AG09319 (cell line): ENCODE measurements at places on chromosomes 13 and 19.

DNA sequence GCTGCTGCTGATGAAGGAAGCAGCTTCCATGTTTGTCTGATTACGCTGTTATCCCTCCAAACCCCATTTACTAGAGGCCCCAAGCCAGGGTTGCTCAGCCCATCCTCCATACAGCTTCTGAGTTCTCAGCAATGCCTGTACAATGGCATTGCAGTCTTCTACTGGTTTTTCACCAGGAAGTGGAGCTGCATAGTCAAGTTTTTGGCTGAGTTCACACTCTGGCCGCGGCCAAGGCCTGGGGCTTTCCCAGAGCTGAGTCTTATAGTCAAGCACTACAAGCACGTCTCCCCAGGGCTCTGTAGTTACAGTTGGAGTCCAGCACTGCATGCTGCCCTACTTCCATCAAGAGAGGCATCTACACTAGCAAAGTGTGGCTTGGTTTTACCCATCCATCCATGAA, 182.5 kb downstream of the POU4F1 start:
- DNase-seq = no peak

- DNase-seq = no peak
Measured at GRCh38 chr13:22926748-22927400, 253.9 kb upstream of the SGCG start.

GRCh38 chr19:55156202-55157063, 1.1 kb downstream of the TNNI3 start:
- DNase-seq = no peak

DNA sequence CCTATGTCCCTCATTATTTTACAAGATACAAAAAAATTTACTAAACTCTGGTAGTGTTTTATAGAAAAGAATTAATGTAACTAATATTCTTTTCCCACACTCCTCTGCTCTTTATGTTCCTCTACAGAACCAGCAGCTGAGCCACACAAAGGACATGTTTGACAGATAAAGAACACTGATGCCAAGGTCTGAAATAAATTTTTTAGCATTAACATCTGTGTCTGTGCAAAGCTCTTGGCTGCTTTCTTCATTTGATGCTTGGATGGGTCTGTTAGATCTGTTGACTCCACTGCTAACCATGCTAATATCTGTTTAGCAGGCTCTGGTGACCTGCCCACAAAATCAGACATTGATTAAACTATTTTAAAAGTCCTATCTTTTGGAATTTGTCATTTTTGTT, 2363.8 kb downstream of the PCDH9 start:
- no peak for DNase-seq

- DNase-seq = no peak
Measured at GRCh38 chr19:7607874-7608560, 12.4 kb downstream of the CAMSAP3 start.

GRCh38 chr19:41912899-41913537, 15.2 kb downstream of the ERFL start:
- no peak for DNase-seq

GRCh38 chr13:100108913-100109507, 20.1 kb downstream of the PCCA start:
- DNase-seq = no peak

- DNase-seq = no peak
Measured at GRCh38 chr13:37257051-37257450, 151.6 kb upstream of the CSNK1A1L start.

DNA sequence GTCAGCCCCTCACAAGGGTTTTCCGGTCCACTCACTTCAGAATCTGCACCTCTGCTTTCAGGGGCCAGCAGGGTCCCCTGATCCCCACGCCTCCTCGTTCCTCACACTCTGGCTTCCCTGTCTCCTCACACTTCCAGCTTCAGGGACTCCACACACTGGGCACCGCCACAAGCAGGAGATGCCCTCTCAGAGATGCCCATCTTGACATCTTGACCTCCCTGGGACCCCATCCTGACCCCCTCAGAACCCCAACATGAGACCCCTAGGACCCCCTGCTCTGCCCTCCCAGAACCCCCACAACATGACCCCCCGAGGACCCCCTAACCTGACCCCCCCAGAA, 2.7 kb downstream of the MAP2K2 start:
- DNase-seq = no peak

DNA sequence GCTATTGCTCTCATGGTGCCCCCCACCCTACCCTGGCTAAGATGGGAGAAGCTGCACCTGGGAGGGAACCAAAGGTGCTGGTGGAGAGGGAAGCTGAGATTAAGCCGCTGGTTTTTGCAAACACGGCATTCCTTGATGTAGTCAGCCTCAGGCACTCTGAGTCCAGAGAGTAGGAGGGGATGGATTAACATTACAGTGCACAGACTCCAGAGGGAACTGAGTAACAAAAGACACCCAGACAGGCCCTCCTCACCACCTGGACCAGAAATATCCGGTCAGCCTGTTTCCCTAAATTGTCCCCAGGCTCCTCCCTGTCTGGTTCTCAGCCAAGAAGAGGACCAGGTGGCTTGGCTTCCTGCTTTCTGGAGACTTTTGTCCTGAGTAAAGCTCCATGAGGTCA, 28.9 kb upstream of the PABPC3 start:
- no peak for DNase-seq

- DNase-seq = no peak
Measured at GRCh38 chr13:104773775-104774174, 1707.6 kb upstream of the SLC10A2 start.

DNA sequence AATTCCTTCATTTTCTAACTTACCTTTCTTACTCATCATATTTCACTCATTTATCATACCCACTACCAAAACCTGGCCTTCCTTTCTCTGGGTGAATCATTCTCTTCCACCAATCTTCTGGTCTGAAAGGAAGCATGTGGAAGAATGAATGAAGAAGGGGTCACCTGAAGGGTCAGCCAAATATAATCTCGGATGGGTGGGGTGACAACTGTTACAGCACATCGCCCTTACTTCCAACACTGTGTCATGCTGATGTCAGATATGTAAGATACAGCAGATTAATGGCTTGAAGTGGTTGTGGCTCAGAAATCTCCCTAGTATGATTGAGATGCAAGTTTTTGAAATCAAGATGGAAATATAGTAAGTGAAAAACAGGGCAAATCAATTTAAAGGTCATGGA, 401.7 kb upstream of the HTR2A start:
- DNase-seq = no peak

- no peak for DNase-seq
Measured at GRCh38 chr19:14407605-14408484, 11.3 kb downstream of the DDX39A start.

GRCh38 chr19:56217039-56217949, 15.2 kb downstream of the ZSCAN5C start:
- no peak for DNase-seq

GRCh38 chr19:48206397-48207093, 36.1 kb downstream of the ZSWIM9 start:
- DNase-seq = no peak
